ENCODE measurements at places on chromosomes 16 and 17.
A peak's percentile ranks its signal among the peaks of the same experiment; 100 is the strongest.

- no peak for DNase-seq
Measured at GRCh38 chr17:6427279-6427781, 7.6 kb downstream of the AIPL1 start.

DNA sequence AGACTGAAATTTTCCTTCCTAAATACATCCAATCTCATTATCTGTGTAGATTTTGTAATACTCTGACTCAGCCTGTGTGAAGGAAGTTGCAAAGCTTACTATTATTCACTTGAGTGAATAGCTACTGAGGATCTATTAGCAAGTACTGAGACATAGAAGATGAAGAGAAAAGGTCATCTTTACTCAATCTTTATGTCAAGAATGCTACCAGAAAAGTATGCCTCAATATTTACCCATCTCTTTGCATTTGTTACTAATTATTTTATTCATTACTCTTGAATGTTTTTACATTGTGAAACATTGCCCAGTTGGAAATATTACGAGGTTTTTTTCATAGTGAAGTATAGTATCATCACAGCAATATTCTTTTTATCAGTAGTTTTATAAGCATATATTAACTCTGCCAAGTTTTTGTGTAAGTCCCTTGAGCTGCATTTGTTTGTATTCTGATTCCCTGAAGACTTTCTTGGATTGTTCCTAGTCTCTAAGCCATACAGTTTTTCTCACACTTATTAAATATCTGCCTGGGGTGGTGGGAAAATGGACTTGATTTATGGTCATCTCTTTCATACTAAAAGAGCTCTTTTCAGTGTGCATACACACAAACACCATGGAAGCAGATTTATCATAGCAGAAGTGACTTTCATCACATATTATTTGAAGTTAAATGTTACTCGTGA lies 110.4 kb downstream of the MRTFB start:
- DNase-seq: no peak

DNA sequence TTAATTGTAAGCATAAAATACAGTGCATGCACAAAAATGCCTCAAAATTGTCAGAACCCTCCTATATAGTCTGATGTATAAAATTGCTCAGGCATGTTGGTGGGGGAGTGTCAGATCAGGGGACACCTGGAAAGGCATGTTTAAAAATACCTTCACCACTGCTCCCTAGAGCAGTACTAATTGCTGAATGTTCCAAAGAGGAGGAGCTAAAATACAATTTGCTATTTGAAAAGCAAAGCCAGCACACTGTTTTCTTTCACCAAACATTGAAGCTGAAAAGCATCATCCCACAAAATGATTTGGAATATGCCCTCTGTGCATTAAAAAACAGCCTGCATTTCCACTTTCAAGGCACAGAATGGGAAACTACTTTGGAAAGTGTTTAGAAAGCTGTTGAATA lies 2.6 kb downstream of the ADAMTS18 start:
- no peak for DNase-seq

DNA sequence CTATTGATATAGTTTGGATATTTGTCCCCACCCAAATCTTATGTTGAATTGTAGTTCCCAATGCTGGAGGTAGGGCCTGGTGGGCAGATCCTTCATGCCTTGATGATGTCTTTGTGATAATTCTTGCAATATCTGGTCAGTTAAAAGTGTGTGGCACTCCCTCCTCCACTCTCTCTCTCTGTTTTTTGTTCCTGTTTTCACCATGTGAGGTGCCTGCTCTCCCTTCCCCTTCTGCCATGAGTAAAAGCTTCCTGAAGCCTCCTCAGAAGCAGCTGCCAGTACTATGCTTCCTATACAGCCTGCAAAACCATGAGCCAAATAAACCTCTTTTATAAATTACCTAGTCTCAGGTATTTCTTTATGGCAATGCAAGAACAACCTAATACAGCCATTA lies 47.3 kb downstream of the TOM1L2 start:
- DNase-seq: no peak

- DNase-seq: no peak
Measured at GRCh38 chr17:14471052-14471451, 170.2 kb downstream of the HS3ST3B1 start.

DNA sequence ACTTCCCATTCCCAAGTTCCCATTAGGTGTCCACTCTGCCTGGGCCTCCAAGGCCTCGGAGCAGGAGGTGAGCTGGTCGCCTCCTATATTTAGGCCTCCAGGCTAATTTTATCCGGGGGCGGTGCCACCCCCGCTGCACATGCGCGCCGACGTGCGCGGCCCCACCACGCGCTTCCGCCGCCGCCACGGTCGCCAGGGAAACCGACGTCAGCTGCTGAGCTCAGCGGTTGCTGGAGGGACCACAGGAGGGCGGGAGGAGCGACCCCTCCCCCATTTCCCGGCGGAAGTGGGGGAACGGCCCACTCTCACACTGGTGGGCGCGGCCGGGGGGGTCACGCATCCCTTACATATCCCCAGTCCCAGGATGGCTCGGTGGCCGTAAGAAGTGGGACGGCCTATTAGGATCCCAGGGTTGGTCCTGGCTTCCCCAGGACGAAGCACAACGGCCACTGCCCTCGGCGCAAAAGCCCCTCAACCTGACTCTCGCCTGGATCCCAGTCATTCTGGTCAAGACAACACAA lies 1.0 kb downstream of the PER1 start:
- DNase-seq: peak; percentile 88

- DNase-seq: no peak
Measured at GRCh38 chr17:67239597-67239996, 5.4 kb downstream of the HELZ start.

DNA sequence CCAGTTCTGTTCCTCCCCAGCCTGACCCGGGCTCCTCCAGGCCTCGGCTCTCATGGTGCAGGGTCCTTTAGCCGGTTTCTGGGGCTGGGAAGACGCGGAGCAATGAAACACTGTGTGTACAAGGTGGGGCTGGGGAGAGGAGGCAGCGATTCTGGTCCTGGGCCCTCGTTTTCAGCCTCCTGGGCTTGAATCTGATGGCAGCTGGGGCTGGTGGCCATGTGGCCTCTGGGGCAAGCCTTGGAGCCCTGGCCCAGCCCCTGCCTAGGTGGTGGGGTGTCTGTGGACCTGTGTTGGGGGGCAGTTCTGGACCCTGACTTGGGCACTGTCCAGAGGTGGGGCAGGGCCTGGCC lies 4.1 kb downstream of the FOXJ1 start:
- no peak for DNase-seq

DNA sequence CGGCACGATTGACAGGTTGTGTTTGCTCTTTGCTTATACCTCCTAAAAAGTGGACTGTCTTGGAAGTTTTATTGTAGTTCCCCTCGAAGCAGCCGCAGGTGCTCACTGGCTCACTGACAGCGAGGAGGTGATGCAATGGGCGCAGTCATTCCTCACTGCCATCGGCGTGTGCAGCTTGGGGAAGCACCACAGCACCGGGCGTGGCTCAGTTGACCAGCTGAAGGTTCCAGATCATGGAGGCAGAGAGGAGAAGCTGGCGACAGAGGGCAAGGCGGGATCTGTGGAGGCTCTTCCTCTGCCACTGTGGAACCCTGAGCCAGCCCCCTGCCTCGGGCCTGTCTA lies 72.1 kb upstream of the TNRC6C start:
- no peak for DNase-seq

DNA sequence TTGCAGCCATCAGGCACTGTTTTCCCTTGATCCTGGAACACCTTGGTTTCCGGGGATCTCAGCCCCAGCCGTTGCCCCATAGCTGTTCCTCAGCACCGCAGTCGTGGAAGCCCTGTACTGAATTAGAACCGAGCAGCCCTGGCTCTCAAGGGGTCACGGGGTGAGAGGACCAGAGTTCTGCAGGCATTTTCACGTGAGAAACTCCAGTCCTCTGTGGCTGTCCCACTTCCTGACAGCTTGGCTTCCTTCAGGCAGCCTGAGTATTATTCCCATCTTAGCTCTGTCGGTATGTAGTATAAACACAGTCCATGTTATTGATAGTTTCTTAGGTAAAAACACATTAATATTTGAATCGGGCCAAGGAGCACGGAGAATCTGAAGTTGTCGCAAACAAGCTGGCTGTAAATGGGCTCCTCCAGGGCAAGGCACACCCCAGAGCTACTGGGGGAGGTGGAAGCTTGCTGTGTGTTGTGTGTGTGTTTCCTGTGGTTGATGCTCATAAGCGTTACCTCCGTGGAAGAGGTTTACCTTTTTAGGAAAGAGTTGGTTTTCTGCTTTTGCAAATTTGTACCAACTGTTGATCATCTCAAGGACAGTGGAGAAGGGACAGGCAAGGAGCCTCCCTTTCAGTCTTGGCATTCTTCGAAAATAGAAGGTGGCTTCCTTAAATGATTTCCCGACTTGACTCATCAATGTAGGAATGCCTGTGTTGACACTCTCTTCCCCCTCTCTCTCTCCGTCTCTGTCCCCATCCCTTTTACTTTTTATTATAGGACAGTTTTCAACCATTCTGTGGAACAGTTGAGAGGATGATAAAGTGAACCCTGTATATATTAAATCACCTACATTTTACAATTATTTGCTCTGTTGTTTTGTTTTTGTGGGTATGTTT lies 208.9 kb upstream of the CHMP6 start:
- no peak for DNase-seq

DNA sequence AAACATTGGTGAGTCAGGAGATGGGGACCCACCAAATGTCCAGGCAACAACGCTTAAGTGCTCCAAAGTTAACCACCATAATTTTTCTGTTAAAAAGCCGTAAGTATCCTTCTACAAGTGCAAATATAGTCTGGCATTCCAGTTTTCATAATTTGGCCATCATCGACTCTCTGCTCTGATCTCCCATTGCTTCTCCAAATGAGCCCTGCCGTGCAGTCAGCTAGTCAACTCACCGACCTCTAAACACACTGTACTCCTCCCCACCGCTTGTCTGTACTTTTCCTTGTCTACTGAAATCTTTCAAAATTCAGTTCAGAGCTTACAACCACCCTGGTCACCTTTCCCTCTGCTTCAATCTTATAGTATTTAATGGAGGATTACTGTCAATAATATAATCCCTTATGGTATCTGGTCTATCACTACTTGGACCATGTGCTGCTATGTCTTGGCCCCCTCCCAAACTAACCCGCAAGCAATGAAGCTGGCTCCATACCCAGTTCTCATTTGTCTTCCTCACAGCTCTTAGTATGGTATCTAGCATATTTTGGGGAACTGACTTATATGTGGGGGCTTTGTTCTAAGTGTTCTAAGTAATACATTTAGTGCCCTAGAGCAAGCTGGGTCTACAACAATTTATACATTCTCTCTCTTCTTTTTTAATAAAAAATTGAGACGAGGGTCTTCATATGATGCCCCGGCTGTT lies 52.7 kb upstream of the SLC25A19 start:
- DNase-seq: no peak

DNA sequence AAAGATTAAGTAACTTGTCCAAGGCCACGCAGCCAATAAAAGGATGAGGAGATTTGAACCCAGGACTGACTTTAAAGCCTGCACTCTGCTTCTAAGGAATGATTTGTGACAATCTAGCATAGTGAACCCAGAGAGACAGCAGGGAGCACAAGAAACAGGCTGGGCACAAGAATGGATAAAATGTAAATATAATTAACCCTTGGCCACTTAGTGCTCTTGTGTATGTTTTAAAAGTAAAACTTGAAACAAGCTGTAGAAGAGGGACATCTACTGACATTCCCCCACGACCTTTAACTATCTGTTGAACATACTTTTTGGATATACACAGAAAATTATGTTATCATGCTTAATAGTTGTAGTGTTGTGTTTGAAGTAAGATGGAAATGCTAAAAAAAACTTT lies 141.9 kb upstream of the PMFBP1 start:
- no peak for DNase-seq

GRCh38 chr16:84423416-84423837 lies 55.1 kb downstream of the ATP2C2 start:
- no peak for DNase-seq

GRCh38 chr17:79107499-79108231 lies 33.0 kb downstream of the ENGASE start:
- DNase-seq: no peak

GRCh38 chr17:57701124-57701523 lies 44.0 kb downstream of the CCDC182 start:
- no peak for DNase-seq

DNA sequence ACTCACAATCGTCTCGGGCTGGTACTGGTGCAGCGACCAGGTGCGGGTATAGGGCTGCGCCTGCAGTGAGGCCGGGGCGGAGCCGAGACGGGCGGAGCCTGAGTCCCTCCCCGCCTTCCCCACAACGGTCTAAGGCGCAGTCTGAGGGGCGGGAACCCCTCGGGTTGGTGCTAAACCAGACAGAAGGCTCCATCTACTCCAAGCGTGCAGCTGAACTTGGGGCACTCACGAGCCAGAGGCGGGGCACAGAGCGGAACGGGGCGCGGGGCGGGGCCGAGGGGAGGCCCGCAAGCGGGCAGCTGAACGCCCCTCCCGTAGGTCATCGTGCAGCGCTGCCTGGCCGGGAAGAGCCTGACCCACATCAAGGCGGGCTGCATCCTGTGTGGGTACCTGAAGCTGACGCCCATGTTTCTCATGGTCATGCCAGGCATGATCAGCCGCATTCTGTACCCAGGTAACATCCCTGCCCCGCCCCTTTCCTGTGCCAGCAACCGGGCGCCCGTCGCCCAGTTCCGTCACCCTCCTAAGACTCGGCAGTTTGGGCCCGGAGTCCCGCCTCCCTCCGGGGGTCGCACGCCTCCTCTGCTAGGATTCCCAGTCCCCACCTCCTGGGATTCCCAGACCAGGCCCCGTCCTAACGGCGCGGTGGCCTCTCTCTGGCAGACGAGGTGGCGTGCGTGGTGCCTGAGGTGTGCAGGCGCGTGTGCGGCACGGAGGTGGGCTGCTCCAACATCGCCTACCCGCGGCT lies 5.0 kb downstream of the SLC5A2 start:
- DNase-seq: peak; percentile 49

Measured in activated gamma-delta T cell (primary cell).